CD4-positive, alpha-beta T cell treated with Interleukin-21 for 1 hour (primary cell): ENCODE measurements at places on chromosomes 3 and 15.

DNA sequence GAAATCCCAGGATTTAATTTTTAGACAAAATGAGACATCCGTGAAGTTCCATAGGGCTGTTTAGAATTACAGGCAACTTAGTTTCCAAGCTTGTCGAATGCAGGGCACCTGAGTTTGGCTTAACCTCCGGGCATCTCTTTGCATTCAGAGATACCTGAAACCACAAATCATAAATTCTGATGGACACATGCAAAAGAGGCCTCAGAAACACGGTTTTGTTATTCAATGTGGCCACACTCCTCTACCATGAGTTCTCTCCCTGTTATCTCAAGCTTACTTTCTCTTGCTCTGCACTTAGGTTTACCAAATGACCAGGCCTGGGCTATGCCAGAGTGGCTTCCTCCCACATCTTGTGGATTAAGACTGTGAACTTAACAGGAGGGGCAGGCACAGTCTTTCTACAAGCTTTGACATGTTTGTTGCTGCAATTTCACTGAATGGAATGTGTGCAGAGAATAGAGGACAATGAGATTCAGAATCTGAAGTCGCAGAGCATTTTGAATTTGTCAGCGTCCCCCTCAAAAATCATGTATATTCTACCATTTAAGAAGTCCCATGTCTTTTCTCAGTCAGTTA, 137.7 kb downstream of the TPRG1 start:
- no peak for DNase-seq

- no peak for DNase-seq
Observed at GRCh38 chr3:160403796-160404470, 4.5 kb downstream of the SMC4 start.

- no peak for DNase-seq
Observed at GRCh38 chr3:47571391-47572175, 7.1 kb downstream of the CSPG5 start.

GRCh38 chr3:187807086-187807862, 62.0 kb upstream of the BCL6 start:
- no peak for DNase-seq

DNA sequence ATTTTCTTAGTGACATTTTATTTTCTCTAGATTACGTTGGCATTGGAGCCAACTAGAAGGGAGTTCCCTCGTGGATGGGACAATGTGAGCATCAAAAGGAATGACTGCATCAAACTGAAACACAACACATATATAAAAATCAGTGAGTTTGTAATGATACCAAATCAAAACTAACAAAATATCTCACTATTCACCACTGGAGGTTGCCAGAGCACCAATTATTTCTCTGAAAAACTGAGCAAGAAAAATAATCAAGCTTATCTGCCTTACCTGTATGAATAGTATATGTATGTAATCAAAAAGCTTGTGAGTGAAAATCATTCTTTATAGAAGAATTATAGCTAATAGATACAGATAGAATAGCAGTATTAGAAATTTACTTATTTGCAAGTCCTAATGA, 46.8 kb upstream of the OTOL1 start:
- no peak for DNase-seq

- no peak for DNase-seq
Observed at GRCh38 chr15:69288531-69289341, 10.0 kb upstream of the PAQR5 start.

DNA sequence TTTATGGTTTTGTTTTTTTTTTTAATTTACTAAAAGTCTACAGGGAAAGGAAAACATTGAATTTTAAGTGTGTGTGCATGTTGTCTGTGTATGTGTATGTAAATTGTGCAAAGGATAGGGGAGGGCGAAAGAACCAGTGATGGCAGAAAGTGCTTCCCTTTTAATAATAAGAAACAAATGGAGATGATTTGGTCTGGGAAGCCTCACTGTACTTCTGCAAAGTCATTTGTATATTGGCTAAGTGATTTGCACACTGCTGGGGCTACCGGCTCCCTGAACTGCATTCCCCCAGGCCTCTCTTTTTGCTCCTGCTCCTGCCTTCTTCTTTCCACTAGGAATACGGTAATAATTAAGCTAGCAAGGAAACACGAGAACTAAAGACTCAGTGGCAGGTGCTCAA, 101.2 kb downstream of the CD47 start:
- no peak for DNase-seq

DNA sequence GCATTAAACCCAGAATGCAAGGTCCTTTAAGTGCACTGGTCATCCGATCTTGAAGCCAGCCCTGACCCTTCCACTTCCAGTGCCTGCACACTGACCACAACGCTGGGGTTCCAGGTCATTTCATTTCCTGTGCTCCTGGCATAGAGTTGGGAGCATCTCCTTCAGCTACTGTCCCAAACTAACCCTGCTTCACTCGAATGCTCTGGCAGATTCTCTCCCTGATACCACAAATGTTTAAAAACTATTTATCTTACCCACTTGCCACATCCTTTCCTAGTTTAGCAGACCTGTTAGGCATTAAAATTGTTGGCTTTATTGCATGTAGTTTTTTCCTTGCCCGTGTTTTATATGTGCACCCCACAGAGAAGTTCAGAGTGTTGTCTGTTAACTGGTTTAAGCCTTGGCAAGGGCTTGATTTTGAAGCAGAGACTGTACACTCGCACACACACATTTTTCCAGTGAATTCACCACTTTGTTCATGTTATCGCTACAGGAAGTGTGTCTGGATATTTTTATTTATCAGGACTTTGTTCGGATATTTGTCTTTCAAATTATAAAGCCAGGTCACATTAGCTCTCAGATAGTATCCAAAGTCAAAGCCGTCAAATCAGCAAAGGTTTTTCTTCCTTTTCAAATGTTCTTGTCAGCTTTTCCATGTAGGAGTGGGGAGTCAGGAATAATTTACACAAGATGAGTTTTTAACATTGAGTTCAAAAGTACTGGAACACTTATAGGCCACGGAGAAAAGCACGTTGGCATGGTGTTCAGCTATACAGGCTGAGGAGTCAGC, 77.3 kb downstream of the ABI3BP start:
- DNase-seq = no peak

DNA sequence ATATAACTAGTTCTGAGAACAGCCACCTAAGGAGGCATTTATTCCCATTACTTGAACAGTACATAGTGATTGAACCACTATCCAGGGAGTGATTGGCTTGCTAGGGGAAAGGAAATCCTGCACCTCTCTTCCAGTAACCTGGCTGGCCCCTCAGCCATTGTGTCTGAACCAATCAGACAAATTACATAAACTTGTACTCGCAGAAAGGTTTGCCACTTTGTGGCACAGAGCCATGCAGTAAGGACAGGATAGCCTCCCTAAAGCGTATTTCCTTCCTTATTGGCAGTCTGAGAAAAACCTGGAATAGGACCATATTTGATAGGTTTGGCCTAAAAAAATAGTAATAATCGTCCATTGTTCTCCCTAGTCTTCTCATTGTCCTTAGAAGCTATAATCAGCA, 19.0 kb downstream of the CMSS1 start:
- DNase-seq = no peak

GRCh38 chr3:15325228-15325627, 7.2 kb downstream of the SH3BP5 start:
- no peak for DNase-seq

DNA sequence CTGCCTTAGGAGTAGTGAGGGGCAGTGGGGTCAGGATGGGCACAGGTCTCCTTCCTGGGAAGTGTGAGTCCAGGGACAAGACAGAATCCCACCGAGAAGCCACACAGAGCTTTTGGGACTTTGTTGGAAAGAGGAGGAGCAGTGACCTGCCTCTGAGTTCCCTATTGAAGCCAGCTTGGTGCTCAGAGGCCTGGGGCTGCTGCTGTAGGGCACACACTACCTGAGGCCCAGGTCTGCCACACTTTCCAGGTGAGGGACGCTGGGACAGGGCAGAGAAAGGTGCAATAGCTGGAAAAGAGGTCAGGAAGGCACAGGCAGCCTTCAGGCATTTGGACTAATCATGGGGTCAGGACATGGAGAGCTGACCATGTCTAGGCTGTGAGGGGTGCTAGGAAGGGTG, 67.7 kb downstream of the SCN5A start:
- no peak for DNase-seq

- no peak for DNase-seq
Observed at GRCh38 chr3:23650371-23651140, 155.2 kb upstream of the UBE2E1 start.

GRCh38 chr3:94515983-94516382, 453.1 kb downstream of the NSUN3 start:
- no peak for DNase-seq

GRCh38 chr3:108894981-108895380, 58.7 kb downstream of the GUCA1C start:
- DNase-seq = no peak

GRCh38 chr3:24184528-24185176, 239.6 kb downstream of the NR1D2 start:
- no peak for DNase-seq

GRCh38 chr3:133294253-133294652, 105.6 kb upstream of the BFSP2 start:
- no peak for DNase-seq

GRCh38 chr15:57972864-57973263, 92.6 kb downstream of the ALDH1A2 start:
- DNase-seq = no peak

DNA sequence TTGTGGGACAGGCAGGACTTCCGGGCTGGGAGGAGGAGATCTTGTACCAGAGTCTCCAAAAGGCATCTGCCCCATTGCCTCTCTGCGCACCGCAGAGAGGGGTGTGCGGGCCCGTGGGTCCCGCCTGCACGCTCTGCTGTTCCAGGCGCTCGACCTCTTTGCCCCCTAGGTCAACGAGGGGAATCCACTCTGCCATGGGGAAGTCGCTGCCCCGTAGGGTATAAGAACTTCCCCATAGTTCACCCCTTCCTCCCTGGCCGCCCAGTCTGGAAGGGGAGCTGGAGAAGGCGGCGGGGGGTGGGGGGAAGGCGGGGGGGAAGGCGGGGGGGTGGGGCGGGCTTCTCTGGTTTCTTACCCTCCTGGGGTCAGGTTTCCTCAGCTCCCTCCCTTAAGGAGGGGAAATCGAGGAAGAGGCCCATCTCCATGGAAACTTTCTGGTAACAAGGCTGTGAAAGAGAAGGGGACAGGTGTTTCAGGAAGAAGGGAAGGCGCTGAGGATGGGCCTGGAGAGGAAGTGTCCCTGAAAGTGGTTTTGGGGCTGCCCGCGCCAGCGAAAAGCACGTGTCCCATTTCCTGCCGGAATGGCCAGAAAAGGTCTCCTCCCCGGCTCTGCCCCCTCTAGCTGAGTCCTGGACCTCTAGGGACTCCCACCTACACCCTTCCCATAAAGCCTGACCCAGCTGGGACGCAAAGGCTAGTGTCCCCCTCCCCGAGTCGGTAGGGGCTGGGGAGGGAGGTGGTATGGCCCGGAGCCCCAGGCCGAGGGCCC, 27.5 kb downstream of the NR1I2 start:
- DNase-seq = no peak

DNA sequence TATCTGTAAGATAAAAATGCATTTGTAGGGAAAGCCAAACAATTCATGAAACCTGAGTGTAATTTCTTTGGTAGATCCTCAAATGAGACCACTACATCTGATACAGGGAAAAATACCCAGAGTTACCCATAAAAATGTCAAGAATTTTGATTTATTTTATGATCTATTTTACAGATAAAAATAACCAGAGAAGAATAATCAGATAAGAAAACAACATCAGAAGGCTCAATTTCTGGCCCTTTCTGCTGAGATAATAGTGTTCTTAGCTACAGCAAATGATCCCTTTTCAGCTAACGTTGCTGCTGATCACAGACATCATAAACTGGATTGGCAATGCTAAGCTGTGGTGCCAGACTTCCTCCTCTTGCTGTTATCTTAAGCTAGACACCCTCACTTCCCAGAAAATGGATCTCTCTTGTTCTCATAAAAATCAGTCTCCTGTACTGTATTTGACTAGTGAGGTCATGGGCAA, 21.3 kb upstream of the TMEM108 start:
- DNase-seq = no peak

GRCh38 chr15:70504299-70504951, 258.9 kb downstream of the UACA start:
- peak; percentile 40 for DNase-seq

DNA sequence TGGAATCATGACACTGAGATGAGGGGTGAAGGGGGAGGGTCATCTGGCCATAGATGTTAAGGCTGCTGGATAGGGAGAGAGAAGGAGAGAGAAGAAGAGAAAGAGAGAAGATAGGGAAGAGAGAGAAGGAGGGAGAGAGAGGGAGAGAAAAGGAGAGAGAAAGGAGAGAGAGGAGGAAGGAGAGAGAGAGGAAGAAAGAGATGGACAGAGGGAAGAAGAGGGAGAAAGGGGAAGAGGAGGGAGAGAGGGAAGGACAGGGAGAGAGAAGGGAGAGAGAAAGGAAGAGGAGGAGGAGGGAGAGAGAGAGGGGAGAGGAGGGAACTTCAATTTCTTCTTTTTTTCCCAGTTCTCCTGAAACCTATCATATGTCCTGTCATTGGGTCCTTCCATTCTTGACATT, 15.1 kb upstream of the RBP1 start:
- DNase-seq = no peak

DNA sequence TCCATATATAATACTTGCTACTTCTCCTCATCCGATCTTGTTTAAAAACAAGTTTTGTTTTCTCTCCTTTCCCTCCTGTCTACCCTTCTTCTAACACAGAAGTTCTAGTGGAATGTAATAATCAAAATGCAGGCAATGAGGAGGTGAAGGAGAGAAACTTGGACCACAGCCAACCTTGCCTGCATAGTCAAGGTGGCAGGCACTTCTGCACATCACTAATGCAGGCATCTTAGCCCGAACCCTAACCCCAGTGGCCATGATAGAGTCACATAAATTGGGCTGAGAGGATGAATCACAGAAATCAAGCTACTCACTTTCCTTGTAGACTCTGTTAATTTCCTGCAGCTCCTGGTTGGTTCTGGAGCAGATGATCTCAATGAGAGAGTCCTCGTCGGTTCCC, 41.0 kb downstream of the ANXA2 start:
- no peak for DNase-seq

- DNase-seq = no peak
Observed at GRCh38 chr3:73314151-73314951, 252.9 kb downstream of the EBLN2 start.

DNA sequence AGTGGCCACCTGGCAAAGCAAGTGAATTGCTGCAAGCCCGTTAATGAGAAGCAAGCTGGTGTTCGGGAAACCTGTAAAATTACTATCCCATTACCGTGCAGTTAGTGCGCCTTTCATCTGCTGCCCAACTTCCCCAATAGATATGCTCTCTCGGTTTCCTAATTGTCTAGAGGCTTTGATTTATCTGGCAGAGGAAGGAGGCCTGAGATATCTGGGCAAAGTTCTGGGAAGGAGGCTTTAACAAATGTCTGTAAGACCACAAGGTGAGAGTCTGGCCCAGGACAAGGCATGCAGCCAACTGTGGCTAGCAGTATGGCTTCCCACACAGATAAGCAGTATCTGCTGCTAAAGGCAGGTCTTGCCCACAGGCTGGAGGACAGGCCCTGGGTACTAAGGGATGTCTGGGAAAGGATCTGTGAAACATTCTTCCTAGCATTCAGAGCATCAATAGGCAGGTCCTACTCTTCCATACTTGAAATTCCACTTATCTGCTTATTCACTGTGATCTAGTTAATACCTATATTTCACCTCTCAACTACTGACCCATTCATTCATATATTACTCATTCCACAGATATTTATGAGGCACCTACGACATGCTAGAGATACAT, 130.0 kb upstream of the SLC2A2 start:
- no peak for DNase-seq

GRCh38 chr3:98333989-98334606, 19.6 kb upstream of the OR5K4 start:
- DNase-seq = no peak

GRCh38 chr15:88708655-88709054, 69.8 kb downstream of the ISG20 start:
- DNase-seq = no peak
